ENCODE measurements at places on chromosomes 7 and 10.
A peak's percentile ranks its signal among the peaks of the same experiment; 100 is the strongest.

GRCh38 chr10:6019010-6019782 is 41.9 kb upstream of the IL15RA start:
- no peak overlapping the region for H3K4me3 ChIP-seq
- peaks cover 10% of the 10 kb centered on the region for H3K4me1 ChIP-seq
- H3K27me3 ChIP-seq = no peaks in the 10 kb centered on the region
- H3K27ac ChIP-seq = no peak overlapping the region
- no peaks in the 10 kb centered on the region for H3K36me3 ChIP-seq

DNA sequence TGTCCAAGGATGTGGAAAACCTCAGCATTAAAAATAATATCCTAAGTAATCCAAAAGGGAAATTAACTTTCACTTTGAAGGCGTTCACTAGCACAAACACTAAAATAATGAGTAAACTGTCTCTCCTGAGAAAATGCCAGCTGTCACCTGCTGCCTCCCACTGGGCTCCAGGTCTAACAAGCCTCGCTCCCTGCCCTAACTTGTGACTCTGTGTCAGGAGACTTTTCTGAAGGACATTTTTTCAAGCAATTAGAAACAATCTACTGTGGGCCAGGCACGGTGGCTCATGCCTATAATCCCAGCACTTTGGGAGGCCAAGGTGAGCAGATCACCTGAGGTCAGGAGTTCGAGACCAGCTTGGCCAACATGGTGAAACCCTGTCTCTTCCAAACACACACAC is 72.8 kb upstream of the GLCCI1 start:
- H3K27ac ChIP-seq = no peak overlapping the region
- no peaks in the 10 kb centered on the region for H3K36me3 ChIP-seq
- no peaks in the 10 kb centered on the region for H3K4me1 ChIP-seq
- no peak for DNase-seq
- no peaks in the 10 kb centered on the region for H3K27me3 ChIP-seq

GRCh38 chr10:13276749-13277365 is 23.0 kb downstream of the PHYH start:
- no peak for DNase-seq
- no peaks in the 10 kb centered on the region for H3K36me3 ChIP-seq
- no peak overlapping the region for H3K4me3 ChIP-seq
- no peak overlapping the region for H3K27ac ChIP-seq

DNA sequence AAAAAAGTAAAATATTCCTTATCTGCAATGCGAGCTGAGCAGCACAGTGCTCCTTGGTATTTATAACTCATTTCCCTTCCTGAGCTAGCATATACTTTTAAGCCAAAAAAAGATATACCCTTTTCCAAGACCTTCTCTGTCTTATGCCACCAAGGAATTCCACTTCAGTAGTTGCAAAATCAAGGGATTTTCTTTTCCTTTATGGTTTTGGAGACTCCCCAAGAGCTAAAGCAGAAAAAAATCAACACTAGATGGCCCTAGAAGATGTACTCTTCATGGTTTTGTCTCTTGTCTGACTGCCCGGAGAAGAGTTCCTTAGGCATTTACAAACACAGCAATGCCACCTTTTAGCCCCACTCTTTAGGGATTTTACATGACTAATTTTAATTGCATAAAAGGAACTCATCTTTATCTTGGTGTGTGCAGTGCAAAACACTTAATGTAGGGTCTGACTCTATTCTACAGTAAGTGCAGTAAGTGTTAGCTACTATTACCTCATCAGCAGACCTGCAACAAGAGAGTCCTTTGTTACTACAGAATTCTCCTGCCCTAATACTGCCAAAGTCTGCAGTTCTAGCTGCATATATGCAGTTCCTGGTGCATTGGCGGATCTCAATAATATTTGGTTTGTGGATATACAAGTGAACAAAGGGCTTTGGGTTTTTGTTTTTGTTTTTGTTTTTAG is 443.3 kb downstream of the GFRA1 start:
- no peak overlapping the region for H3K4me3 ChIP-seq
- no peaks in the 10 kb centered on the region for H3K27me3 ChIP-seq
- no peak for DNase-seq
- H3K36me3 ChIP-seq = no peaks in the 10 kb centered on the region
- H3K4me1 ChIP-seq = no peaks in the 10 kb centered on the region

- H3K27ac ChIP-seq = no peak overlapping the region
- no peaks in the 10 kb centered on the region for H3K27me3 ChIP-seq
- DNase-seq = peak; percentile 37
- peaks cover 5% of the 10 kb centered on the region for H3K36me3 ChIP-seq
These were observed 43.4 kb downstream of the ZNRF2 start for GRCh38 chr7:30327813-30328212.

GRCh38 chr10:90644165-90644564 is 213.7 kb downstream of the HTR7 start:
- no peak for DNase-seq
- H3K27me3 ChIP-seq = no peaks in the 10 kb centered on the region
- H3K4me1 ChIP-seq = no peaks in the 10 kb centered on the region
- H3K27ac ChIP-seq = no peak overlapping the region
- no peak overlapping the region for H3K4me3 ChIP-seq

GRCh38 chr10:110843031-110843430 is 28.7 kb upstream of the PDCD4 start:
- H3K27ac ChIP-seq = no peak overlapping the region
- no peak overlapping the region for H3K4me3 ChIP-seq
- no peaks in the 10 kb centered on the region for H3K36me3 ChIP-seq

DNA sequence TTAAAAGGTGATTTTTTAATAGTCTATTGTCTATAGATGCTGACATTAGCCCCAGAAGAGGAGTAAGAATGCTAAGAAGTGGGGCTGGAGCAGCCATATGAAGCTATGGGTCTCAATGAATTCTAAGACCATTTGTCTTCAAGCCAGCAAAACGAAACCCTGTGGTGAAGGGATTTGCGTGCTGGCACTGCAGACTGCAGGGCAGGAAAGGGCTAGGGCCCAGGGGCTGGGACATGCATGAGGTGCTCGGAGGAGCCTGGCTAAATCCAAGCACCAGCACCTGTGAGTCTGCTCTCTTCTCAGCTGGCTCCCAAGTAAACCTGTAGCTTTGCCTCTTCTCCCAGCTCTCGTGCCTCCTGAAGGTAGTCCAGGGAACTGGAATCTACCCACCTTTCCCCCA is 1.3 kb upstream of the NDST2 start:
- H3K4me3 ChIP-seq = no peak overlapping the region
- no peak overlapping the region for H3K27ac ChIP-seq
- no peak for DNase-seq
- H3K4me1 ChIP-seq = peaks cover 8% of the 10 kb centered on the region
- H3K36me3 ChIP-seq = peaks cover 35% of the 10 kb centered on the region

- no peak for DNase-seq
- no peaks in the 10 kb centered on the region for H3K36me3 ChIP-seq
- H3K4me1 ChIP-seq = no peaks in the 10 kb centered on the region
- H3K27ac ChIP-seq = no peak overlapping the region
These were observed 294.4 kb downstream of the BAMBI start for GRCh38 chr10:28971764-28972163.

DNA sequence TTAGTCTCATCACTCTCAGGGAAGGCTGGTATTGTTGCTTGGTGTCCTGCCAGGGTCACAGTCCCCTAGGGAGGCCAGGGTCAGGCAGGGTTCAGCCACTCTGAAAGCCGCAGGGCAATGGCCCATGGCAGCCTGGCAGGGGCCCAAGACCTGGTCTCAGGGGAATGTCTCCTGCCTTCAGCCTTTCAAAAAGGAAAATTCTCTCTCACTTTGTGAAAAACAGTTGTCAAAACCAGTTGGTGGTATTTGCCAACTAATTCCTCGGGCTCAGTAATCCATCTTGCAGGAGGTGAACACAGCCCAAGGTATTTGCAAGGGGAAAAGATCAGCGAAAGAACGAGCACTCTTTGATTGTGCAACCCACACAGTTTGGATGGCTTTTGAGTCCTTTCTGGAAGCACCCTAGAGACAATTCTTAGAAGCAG is 101.5 kb downstream of the JCAD start:
- H3K27ac ChIP-seq = no peak overlapping the region
- no peaks in the 10 kb centered on the region for H3K4me1 ChIP-seq
- H3K4me3 ChIP-seq = no peak overlapping the region
- no peak for DNase-seq
- no peaks in the 10 kb centered on the region for H3K27me3 ChIP-seq

DNA sequence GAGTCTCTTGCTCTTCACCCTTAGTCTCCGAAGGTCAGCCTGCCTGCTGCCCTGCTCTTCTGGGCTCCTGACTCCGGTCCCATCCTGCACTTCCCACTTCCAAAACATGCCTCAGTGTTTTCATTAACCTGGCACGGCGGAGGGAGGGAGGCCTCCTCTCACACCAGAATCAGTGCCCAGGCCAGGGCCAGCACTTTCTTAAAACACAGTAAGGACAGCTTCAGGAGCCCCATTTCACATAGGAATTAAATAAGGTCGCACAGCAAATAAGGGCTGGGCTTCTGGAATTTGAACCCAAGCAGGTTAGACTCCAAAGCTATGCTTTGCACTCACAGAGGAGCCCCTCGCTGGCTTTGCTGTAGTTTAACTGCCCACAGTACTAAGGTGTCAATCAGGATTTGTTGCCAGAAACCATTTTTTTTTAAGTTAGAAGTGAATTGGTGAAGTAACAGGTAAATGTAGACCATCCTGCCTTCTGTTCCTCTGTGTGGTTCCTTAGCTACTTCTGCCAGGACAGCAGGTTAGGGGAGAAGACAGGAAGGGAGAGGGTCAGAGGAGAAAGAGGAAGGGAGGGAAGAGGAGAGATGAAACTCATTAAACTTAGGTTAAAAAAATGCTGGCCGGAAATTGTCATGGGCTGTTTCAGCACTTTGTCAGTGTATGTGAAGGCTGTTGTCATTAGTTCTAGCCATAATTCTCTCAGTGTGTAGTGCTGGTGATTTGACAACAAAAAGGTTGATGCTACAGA is 1.1 kb downstream of the RASSF4 start:
- H3K27ac ChIP-seq = no peak overlapping the region
- H3K4me1 ChIP-seq = peaks cover 25% of the 10 kb centered on the region
- no peak overlapping the region for H3K4me3 ChIP-seq
- DNase-seq = no peak

- peak; percentile 75 for DNase-seq
- H3K36me3 ChIP-seq = no peaks in the 10 kb centered on the region
- peaks cover 15% of the 10 kb centered on the region for H3K4me1 ChIP-seq
- no peaks in the 10 kb centered on the region for H3K27me3 ChIP-seq
These were observed 168.9 kb downstream of the SLIT1 start for GRCh38 chr10:97016728-97017473.

Measured in common myeloid progenitor, CD34-positive (primary cell).